ENCODE measurements at places on chromosomes 12 and 14.
A peak's percentile ranks its signal among the peaks of the same experiment; 100 is the strongest.

- peak; percentile 42 for DNase-seq
Measured at GRCh38 chr14:76133103-76133502, 18.6 kb upstream of the GPATCH2L start.

DNA sequence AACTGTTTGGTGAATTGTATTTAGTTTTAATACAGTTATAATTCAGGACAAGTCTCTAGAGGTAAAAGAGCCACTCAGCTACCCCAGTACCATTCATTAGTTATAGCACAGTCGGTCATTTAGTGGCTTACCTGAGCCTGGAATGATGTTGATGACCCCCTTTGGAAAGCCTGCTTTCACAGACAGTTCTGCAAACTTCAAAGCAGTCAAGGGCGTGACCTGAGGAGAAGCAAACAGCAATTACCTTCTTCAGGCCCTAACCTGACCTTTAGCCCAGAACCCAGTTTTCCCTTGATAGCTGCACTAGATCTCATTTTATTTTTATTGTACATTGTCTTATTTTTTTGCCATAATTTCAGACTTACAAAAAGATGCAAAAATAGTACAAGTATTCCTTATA lies 43.8 kb downstream of the ALDH1L2 start:
- DNase-seq = no peak

DNA sequence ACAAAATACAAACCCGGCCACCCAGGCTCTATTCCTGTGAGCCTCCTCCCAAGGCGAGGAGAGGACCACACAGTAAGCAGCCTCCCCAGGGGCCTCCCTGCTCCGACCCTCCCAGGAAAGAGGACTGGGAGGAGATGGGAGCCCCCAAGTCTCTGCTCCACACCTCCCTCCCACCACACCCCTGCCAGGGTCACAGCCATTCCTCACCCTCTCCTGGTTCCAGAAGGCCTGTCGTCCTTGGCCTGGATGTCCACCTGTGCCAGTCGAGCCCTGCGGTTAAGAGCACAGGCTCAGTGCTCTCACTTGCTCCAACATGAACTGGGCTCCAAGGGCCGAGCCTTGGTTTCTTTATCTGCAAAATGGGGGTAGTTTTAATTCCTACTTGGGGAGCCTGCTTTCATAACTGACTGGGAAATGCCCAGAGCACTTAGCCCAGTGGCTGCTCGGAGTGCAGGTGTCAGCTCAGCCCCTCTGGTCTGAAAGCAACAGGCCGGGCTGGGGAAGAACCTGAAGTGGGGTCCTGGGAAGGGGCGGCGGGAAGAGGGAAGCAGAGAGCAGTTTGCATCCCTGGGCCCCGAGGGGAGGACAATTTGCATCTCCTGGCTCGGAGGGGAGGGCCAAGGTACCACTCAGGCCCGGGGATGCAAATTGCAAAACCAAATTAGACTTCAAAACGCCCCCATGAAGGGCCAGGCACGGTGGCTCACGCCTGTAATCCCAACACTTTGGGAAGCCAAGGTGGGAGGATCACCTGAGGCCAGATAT lies 23.6 kb downstream of the TCHP start:
- no peak for DNase-seq

DNA sequence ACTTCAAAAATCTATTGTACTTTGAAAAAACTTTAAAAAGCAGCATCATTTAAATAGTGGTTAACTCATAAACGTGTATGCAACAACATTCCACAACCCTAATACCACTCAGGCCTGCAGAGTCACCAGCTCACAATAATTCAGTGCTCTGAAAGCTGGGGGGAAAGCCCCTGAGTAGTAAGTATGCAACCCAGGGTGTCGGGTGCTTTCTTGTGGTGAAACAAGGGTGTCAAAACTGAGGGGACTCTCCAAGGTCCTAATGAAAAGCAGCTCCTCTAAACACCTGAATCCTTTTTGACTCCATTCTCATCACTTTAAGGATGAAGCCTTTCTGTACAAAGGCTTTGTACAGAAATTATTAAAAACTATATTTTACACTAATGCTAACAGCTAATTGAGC lies 33.7 kb downstream of the FGFR1OP2 start:
- no peak for DNase-seq

DNA sequence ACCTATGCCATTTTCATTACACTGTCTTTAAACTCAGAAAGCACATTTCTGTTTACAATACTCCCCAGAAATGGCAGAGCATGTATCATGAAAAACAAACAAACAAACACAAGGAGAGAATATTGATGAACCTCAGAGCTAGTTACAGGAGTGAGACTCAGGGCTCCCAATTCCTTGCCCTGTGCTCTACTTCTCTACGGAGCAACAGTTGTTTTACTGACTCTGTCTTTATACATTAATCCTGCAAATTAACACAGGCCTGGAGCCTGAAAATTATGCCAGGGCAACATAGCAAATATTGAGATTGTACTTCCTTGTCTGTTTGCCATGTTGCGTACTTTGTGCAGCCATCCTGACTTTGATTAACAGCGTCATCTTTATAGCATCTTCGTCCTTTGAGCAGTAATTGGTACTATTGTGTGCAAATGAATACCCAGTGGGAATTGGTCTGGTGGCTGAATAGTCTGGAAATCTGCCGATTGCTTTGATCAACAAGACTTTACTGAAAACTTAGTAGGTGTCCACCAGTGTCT lies 15.2 kb upstream of the AKAP6 start:
- no peak for DNase-seq

DNA sequence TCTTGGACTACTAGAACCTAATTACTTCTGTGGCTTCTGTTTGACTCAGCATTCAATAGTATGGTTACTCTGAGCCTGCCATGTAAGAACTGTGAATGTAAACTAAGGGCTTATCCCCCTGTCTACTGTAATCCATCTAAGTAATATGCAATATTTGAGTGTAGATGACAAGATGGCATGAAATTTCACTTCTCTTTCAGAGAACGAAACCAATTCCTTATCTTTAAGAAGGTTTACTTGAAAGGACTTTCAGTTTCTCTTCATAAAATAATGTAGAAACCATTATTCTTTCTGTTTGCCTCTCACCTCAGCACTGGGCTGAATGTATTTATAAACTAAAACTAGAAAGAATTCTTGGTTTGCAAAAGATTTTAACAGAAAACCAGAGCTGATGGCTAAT lies 60.4 kb upstream of the ARID2 start:
- no peak for DNase-seq

GRCh38 chr12:70982991-70983390 lies 62.5 kb upstream of the PTPRR start:
- no peak for DNase-seq

DNA sequence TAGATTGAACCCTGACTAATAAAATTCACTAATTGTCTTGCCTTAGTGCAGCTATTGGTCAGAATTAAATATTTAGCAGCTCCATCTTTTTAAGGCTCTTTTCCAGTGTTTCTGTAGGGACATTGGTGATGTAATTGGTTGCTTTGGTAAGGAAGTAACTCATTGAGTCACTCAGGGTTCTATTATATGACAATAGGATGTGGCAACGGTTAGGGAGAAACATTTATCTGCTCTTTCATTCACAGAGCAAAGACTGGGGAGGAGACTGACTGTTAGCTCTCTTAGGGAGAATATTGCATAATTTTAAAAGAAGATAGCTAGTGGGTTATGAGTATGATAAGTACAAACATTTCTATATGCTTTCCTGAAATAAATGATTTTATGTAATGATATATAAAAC lies 616.5 kb downstream of the TRHDE start:
- no peak for DNase-seq

- no peak for DNase-seq
Measured at GRCh38 chr12:107783406-107784376, 9.2 kb downstream of the ASCL4 start.

DNA sequence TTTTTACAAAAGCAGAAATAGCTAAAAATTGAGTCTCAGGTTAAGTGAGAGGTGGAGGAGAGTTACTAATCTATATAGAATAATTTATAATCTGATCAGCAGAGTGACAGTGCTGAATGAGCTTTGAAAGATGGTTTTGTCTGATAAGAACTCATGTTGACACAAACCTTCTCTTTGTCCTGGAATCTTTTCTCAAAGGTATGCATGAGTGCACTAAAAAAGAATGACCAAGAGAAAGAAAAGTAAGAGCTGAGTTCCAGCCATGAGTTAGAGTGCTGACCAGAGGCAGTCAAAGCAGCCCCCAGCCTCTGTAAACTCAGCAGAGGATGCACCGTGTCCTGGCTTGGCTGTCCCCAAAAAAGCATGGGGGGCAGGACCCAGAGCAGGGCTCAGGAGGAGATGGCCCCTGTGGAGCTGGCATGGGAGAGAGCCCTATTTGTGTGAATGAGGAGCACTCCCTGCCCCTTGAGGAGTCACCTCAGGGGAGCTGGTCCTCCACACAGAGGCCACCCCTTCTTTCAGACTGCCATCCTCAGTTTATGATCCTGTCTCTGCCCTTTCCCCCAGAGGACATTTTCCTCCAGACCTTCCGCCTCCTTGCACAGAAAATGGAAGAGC lies 129.8 kb downstream of the SEC23A start:
- no peak for DNase-seq

- DNase-seq = no peak
Measured at GRCh38 chr12:107219301-107219700, 126.0 kb upstream of the CRY1 start.

GRCh38 chr12:68745376-68745903 lies 536 bp upstream of the SLC35E3 start:
- no peak for DNase-seq

GRCh38 chr12:48084841-48085460 lies 20.9 kb downstream of the SENP1 start:
- no peak for DNase-seq

- peak; percentile 94 for DNase-seq
Measured at GRCh38 chr12:125983784-125984500, 918.7 kb downstream of the AACS start.

GRCh38 chr14:57575482-57575881 lies 81.8 kb upstream of the CCDC198 start:
- DNase-seq = no peak

GRCh38 chr12:6114476-6114870 lies 10.0 kb downstream of the VWF start:
- DNase-seq = no peak

- DNase-seq = no peak
Measured at GRCh38 chr14:63647696-63648410, 6.2 kb upstream of the WDR89 start.

DNA sequence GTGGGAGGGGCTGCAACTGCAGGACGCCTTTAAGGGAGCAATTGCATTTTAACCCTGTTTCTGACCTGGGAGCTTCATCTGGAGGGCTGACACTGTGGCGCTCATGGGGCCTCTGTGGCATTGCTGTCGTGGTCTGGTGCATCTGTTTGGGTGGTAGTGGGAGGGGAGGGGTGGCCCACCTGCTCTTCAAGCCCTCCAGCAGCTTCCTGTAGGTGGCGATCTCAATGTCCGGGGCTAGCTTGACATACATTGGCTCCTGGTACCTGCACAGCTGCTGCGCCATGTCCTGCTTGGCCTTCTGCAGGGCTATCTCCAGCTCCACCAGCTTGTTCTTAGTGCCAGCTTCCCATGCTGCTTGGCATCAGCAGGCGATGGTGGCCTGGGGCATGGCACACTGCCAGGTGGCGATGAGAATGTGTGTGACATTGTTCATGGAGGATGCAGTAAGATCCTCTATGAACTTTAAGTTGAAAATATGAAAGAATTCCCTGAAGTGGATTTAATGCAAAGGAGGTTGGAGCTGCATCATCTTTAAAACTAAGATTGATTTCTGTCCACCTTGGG lies 7.7 kb upstream of the KRT82 start:
- DNase-seq = peak; percentile 73

- DNase-seq = no peak
Measured at GRCh38 chr12:15534322-15534721, 212.0 kb downstream of the PTPRO start.

DNA sequence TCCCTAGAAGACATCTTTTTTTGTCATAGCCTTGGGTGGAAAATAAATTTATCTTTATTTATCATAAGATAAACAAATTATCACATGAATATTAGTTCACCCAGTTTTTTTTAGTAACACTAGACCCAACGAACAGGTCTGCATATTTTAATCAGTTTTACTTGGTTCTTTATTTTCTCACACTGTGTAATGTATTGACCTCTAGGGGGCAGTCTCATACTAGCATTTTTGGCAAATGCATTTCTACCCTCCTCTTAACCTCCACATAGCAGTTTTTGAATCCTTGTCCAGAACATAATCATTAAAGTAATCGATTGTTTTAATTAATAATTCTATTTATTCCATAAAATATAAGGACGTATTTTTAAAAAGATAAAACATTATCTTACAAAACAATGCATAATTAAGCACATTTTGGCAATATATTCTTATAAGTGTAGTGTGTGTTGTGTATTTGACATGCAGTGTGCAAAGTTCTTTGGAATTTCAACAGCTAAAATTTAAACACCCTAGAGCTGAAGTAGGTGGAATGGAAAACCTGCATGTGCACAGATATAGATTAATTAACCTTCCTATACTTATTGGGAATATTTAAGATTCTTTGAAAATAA lies 31.6 kb upstream of the PTPRQ start:
- no peak for DNase-seq

- no peak for DNase-seq
Measured at GRCh38 chr14:36874396-36875138, 212.9 kb downstream of the PAX9 start.

GRCh38 chr14:80776186-80776585 lies 165.4 kb downstream of the CEP128 start:
- no peak for DNase-seq

DNA sequence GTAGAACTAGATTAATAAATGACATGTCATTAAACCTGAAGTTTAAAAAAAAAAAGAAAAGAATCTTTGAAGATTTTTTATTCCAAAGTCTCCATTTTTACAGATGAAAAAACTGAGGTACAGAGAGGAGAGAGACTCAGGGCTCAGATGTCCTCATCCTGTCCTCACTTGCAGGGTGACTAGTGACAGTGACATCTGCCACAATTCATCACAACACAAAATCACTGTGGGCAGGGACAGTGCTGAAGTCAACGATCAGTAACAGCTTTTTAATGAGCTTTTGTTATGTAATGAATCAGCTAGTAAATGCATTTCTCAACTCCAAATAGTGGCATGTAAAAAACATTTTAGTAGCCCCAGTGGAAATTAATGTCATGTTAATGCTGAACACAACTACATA lies 138.5 kb downstream of the NTF3 start:
- DNase-seq = no peak

DNA sequence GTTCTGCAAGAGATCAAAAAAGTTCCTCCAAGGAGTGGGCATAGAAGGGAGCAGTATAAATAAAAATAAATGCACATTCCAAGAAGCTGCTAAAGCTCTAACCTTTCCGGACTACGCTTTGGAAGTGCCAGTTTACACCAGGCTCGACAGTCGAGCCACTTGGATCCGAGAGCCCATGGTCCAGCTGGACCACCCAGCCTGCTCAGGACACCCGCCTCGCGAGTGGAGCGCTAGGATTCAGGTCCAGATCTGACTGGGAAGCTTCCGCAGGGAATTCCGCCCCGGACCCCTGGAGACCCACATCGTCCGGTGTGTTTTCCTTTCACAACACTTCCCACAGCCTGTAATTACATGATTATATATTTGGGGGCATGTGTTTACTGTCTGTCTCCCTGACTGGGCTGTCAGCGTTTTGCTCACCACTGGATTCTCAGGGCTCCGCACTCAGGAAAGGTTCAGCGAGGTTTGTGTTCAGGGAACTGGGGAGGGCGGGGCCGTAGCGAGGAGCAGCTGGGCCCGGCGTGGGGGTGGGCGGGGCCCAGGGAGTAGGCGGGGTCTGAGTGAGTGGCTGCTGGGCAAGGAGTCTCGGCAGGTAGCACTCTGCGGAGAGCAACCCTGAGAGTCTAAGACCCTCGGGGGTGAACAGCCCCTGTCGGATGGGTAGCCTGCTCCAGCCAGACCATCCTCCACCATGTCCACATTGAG lies 52.3 kb upstream of the TMEM263 start:
- DNase-seq = peak; percentile 96
